A549 treated with Hydrocortisone at 1 μM for 4 hours (cell line): ENCODE measurements at places on chromosomes 3 and 15. TPM values are rescaled to one million over a fixed set of nuclear protein-coding genes. Genes with fewer than 3 reads are reported as not detected.

The RTP1 gene
- total RNA-seq: not detected in 5 replicates

The ACTC1 gene
- 0.16 to 0.26 TPM (median 0.25 TPM) in 4 of 5 replicates, not detected in the other for total RNA-seq

The XIRP1 gene
- total RNA-seq: 0.10 to 0.16 TPM (median 0.14 TPM) in 5 replicates

The NR2E3 gene
- 0.14 to 0.31 TPM (median 0.22 TPM) in 5 replicates for total RNA-seq
